ENCODE measurements at places on chromosomes 2 and 18.

DNA sequence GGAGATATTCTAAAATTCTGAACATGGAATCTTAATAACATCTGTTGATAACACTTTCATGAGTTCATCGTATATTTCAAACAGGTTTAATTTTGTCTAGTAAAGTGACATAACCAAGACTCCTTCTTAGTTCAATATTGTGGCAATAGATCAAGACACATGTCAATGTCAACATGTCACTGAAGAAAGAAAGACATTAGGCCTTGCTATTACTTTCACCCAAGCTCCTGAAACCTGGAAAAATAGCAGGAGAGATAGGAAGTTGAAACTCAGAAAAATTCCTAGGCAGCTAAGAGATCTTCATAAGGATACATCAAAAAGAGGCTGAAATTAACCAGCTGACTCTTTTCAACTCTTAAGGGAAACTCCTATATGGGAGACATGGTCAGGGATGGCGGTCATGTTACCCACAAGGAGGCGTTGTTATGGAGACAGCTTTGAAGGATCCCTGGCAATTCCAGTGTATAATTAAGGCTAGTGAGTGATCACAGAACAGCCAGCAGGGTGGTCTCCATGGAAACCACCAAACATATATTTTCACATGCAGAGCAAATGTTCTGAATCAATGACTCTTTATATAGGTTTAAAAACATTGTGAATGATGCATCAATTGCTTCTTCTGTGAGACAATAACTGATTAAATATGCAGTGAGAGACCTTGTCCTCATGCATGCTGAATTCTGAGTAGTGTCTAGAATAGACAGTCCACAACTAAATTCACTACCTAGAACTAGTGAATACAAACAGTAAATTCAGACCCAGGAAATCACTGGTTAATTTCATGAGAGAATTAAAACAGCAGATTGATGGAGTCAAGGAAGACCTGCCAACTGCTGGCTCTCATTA, 115.3 kb upstream of the RIOK3 start:
- DNase-seq: no peak

DNA sequence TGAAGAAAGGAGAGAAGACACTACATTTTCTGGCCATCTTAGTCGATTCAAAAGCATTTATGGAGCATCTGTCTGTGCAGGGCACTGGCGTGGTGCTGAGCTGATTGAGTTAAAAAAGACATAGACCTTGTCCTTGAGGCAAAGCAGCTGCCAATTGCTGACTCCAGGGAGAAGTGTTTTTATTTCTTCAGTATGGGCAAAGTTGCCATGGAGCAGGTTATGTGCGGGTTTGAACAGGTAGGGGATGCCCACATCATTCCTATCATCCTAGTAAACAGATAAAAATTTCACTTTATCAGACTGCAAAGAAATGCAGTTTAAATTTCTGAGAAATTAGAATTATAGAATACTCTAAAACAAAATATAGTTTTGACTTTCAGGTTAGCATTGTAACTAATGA, 125.8 kb downstream of the NUP35 start:
- DNase-seq: no peak

- no peak for DNase-seq
Measured at GRCh38 chr2:174773215-174773614, 8.9 kb upstream of the CHRNA1 start.

DNA sequence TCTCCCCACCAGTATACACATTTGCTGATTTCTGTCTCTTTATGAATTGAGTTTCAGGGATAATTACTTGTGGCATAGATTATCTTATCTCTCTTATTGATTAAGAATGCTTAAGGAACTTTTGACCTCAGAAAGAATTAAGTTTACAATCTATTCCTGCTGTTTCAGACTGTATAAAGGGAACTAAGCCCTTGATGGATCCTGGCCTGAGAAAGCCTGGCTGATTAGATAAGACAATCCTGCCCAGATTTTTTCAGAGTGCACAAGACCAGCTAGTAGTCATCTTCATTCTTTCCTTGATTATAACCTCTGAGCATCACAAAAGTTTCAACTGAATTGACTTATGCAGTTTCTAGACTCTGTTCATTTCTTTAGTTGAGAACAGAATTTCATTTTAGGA, 22.7 kb upstream of the TFPI start:
- DNase-seq: no peak

- no peak for DNase-seq
Measured at GRCh38 chr2:69721022-69721421, 20.9 kb upstream of the ANXA4 start.

DNA sequence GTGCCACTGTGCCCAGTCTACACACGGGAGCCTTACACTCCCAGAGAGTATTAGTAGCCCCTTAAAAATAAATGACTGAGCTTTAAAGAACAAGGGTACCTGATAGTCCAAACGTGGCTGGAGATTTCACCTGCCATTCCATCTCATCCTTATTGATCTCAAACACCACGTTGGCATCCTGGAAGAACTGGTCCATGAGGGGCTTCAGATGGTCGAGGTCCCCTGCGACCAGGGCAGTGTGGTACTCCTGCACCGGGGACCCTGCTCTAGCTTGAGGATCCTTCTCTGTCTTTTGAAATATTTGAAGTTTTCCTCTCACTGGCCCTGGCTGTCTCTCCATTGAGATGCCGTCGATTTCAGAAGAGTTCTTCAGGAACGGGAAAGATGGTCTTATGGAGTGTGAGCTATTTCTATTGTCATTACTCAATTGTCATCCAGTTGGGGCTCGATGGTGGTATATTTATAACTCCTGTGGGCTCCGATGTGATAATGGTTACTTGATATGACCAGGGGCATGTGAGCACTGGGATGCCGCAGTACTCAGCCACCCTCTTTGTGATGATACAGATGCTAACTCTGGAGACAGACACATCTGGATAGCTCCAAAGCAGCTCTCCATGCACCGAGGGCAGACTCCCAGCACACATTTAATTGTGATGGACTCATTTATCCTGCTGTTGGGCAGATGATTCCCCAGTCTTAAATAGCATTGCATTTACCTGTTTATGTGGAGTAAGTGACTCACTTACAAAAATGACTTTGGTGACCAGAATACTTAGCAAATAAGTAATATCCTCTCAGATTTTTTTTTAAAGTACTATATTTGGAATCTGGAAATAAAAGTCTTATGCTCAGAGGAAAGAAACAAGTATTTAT, 22.8 kb downstream of the ASB18 start:
- no peak for DNase-seq

DNA sequence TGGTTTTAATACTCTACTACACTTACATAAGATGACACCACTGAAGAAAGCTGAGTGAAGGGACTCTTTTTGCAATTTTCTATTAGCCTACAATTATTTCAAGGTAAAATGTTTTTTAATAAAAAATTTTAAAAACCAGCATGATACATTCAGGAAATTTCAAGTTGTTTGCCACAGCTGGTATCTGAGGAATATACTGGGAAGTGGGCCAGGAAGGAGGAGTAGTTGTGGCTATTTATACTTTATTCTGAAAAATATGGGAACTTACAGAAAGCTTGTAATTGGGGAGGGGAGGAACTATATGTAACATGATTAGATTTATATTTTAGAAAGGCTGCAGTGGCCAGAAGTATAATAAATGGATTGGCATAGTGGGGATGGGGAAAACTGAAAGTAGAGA, 40.8 kb downstream of the WDR35 start:
- no peak for DNase-seq

DNA sequence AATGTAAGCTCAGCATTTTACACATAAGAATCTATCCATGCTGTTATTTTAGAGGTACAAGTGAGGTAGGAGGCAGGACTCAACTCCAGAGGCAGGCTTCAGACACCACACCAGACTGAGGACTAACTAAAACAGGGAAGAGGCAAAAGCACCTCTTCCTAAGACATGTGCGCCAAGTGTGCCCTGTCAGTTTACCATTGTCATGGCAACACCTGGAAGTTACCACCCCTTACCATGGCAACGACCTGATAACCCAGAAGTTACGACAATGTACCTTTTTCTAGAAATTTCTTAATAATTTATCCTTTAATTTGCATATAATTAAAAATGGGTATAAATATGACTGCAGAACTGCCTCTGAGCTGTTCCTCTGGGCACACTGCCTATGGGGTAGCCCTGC, 160.1 kb downstream of the FAM124B start:
- DNase-seq: no peak

- no peak for DNase-seq
Measured at GRCh38 chr2:197950006-197950405, 145.6 kb downstream of the PLCL1 start.

GRCh38 chr2:794554-795241, 117.5 kb upstream of the TMEM18 start:
- DNase-seq: no peak

DNA sequence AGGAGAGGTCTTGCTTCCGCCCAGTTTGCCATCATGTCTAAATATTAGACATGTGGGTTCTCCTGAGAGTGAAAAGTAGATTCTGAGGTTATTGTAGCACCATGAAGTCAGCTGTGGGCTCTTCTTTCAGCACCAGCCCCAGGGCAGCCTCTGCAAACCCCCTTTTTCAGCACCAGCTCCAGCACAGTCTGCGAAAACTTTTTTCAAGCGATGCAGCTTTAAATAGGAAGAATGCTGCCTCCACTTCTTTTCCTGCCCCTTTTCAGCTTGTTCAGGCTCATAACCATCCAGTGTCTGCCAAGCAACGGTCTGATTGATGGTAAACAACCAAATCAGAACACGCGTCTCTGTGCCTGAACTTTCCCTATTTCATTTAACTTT, at the start of gene COL5A2:
TSS of gene COL5A2 (minus strand) at position 192 of the 381 bp plus-strand sequence. CDS start at position 35, 157 bp downstream.
- no peak for DNase-seq

DNA sequence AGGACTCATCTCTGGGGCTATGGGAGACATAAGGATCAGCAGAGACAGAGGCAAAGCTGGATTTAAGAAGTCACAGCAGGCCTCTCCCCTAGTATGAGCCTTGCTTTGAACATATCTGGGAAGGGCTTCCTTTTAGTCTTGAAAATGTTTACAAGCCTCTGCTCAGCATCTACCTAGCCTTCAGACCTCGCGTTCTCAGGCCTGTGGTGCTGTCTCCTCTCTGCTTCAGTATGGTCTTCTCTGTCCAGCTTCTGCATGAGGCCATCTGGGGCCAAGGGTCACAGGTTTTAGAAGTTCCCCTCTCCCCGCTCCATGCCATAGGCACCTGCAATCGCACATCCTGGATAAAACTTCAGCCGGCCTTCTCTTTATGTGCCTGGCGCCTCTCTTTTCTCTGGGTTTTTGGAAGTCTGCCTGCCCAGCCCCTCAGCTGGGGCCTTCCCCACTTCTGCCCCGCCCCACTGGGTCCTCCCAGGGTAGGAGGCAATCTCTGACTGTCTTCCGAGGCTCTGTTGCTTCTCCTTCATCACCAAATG, 7.1 kb downstream of the ACTG2 start:
- DNase-seq: no peak

DNA sequence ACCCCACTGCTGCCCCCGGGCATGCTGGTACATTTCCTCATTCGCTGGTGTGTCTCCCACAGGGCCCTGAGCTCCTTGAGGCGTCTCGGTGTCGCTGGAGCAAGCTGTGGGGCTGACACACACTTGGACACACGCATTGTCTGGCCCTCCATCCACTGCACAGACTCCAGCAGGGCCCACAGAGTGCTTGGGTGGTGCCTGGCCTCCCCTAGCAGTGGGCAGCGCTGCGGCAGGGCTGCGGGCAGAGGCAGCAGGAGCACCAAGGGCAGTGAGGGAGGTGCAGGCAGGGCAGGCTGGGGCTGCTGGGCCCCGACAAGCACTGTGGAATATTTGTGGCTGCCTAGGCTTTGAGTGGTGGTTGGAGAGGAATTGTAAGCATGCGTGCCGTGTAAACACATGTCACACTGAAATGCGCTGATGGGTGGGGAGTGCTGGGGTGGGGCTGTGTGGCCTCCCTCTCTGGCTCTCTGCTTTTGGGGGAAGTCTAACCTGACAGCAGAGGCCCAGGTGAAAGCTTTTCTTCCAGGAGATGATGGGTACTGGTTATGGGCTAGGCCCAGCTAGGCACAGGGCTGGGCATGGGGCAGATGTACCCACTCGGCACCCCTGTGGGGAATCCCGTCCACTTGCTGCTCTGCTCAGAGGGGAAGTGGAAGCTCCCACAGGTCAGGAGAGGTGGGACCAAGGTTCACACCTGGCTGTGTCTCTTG, 55.5 kb upstream of the HS6ST1 start:
- DNase-seq: no peak

GRCh38 chr2:189425676-189426075, 15.6 kb upstream of the WDR75 start:
- no peak for DNase-seq

DNA sequence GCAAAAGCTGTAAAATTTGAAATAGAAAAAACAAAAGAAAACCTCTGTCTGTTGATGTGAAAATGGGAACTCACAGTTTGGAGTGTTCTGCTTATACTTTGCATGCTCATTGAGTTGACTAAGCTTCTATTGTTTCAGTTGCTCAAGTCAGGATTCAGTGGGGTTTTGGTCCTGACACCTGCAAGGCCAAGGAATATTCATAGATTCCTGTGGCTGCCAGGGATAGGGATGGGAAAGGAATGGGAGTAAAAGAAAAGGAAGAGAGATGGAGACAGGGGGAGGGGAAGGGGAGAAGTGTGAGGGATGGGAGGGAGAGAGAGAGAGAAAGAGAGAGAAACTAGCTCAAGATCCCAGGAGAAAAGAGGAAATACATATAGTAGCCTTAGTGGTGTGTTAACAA, 1.3 kb downstream of the CPS1 start:
- no peak for DNase-seq

DNA sequence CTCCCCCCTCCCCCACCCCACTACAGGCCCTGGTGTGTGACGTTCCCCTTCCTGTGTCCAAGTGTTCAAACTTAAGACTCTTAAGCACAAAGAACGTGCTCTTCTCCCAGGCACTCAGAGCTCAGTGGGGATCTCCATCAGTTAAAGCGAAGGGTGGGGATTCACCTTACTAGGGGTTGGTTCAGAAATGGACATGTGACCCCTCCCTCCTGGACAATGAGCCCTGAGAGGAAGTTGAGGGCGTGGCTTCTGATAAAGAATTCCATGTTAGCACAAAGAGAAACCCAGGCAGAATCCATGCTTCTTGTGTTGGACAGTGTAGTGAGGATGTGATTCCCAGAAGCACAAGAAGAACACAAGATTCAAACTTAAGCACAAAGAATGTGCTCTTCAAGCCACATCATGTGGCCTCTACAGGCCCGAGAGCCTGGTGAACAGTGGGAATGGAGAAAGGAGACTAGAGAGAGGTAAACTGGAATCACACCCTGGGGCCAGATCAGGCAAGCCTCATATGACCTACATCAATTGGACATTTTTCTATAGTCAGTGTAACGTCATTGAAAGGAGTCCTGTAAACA, 78.1 kb upstream of the TTC39C start:
- DNase-seq: no peak

DNA sequence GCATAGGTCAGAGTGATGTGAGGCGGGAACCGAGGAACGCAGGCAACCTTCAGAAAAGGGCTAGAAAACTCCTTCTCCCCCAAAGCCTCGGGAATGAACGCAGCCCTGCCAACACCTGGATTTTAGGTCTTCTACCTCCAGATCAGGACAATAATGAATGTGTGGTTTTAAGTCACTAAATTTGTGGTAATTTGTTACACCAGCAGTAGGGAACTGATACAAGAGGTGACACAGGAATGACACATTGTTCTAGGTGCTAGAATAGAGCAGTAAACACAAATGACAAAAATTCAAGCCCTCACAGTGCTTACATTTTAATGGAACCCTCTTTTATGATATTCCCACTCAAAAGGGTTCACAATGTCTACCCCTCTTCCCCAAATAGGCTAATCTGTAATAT, 39.2 kb upstream of the EML4 start:
- no peak for DNase-seq

All from SHP77 treated with DMSO at 0.1 percent for 48 hours (cell line).